Mammary epithelial cell (primary cell): ENCODE measurements at places on chromosomes 7 and 10. TPM values are rescaled to one million over a fixed set of nuclear protein-coding genes. Genes with fewer than 3 reads are reported as not detected.

- DNase-seq: peak; percentile 48
Measured at GRCh38 chr10:91758303-91759146, 39.7 kb upstream of the TNKS2 start.

The C1QL3 gene
- polyA plus RNA-seq: not detected

The SFMBT2 gene
- 0.09 TPM for polyA plus RNA-seq

DNA sequence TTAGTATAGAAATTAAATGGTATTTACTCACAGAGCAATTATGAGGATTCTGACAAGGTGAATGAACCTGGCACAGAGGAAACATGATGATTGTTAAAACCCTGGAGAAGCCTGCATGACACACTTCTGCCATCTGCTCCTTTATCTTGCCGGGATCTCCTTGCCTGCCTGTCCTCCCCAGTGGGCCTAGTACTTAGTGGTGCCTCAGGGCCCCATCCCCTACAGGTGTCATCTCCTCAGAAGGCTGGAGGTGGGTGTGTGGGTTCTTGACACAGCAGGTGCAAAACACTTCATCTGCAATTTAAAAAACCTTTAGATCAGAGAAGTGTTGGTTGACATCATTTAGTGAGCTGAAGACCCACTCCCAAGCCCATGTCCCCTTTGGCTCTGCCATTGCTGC is 261.2 kb downstream of the ADRA2A start:
- no peak for DNase-seq

- DNase-seq: no peak
Measured at GRCh38 chr10:16717622-16718395, 99.4 kb downstream of the RSU1 start.

DNA sequence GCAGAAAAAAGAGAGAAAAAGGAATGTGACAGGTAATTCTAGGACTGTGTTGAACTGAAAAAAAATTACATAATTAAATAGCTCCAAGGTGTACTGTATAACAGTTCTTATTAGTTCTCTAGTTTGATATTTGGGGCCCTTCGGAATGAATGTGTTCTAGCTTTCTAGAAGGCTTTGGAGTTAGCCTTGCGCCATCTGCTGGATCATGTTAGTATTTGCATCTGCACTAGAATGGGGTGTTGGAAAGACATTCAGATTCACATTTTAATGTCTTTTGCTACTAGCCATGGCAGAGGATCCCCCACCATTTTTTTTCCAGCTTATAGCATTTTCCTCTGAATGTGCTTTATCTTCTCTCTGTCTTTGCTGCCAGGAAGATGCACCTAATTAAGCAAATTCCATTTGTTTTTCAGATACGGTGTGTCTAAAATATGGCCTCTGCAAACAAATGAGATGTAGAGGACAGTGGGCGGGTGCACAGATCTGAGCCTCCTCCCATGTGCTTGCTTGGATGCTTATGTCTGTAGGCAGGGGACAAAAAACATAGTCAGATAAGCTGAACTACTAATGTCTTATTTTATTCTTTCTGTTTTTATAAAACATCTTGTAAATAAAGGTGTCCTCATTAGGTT is 238.5 kb downstream of the PHF14 start:
- peak; percentile 28 for DNase-seq

DNA sequence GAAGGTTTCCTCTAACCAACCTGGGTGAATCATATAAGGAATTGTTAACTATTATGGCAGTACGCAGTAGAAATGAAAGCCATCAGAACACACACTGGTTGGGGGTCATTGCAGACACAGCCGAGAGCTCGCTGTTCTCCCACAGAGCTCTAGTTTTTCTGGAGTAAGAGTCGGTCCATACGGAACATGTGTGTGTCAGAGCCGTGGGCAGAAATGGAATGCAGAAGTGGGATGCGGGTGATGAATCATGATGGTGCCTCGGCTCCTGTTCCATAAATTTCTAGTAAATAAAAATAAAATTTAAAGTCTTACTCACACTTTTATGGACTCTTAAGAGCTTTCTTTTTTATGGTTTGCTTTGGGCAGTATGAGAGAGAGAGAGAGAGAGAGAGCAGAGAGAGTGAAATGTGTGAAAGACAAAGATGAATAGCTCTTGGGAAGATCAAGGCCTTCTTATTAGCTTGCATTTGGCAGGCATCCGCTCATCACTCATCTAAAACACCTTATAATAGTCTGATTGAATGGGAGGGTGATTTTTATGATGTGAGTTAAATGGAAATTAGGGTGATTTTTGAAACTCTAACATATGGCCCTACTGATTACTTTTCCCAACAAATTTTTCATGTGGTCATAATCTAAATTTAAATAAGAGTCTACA is 98.8 kb upstream of the PFKP start:
- DNase-seq: no peak

The C7orf25 gene
- 6.1 TPM for polyA plus RNA-seq

The ADAM8 gene
- 9.9 TPM for polyA plus RNA-seq

The PPP1R17 gene
- polyA plus RNA-seq: not detected

DNA sequence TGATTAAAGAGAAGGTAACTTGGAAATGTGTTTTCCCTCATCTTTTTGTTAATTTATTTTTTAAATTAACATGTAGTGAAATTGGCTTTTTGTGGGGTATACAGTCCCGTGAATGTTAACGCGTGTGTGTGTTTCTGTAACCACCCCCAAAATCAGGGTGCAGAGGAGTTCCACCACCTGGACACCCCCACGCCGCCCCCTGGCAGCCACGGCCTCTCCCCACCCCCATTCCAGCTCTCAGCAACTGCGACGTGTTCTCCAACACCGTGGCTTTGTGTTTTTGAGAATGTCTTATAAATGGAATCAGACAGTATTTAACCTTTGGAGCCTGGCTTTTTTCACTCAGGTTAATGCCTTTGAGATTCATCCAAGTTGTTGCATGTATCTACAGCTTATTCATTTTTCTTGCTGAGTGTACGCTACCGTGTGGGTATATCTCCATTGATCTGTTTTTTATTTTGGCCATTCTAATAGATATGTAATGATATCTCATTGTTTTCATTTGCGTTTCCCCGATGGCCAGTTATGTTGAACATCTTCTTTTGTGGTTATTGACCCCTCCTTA is 218.8 kb downstream of the EBF3 start:
- DNase-seq: no peak

GRCh38 chr10:99484626-99485581 is 47.8 kb upstream of the NKX2-3 start:
- DNase-seq: peak; percentile 2

GRCh38 chr7:33781796-33782195 is 123.5 kb upstream of the BMPER start:
- DNase-seq: no peak

GRCh38 chr10:26937371-26937770 is 76.6 kb upstream of the ABI1 start:
- no peak for DNase-seq

- DNase-seq: peak; percentile 61
Measured at GRCh38 chr10:74008212-74008731, 10.4 kb downstream of the VCL start.

DNA sequence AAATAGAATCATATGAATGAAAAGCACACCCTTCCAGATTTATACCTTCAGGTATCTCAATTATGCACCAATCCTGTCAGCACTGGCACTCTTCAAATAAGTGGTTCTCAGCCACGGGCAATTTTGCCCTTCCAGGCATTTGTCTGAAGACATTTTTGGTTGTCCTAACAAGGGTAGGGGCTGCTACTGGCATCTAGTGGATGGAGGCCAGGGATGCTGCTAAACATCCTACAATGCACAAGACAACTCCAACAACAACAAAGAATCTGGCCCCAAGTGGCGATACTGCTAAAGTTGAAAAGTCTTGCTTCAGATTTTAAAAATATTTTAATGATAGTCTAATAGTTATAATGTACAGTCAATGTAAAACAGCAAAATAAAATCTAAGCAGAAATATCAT is 16.1 kb downstream of the CCDC186 start:
- DNase-seq: no peak

- no peak for DNase-seq
Measured at GRCh38 chr10:103896225-103896624, 21.8 kb downstream of the STN1 start.
